ENCODE measurements at places on chromosomes 3 and 15.

DNA sequence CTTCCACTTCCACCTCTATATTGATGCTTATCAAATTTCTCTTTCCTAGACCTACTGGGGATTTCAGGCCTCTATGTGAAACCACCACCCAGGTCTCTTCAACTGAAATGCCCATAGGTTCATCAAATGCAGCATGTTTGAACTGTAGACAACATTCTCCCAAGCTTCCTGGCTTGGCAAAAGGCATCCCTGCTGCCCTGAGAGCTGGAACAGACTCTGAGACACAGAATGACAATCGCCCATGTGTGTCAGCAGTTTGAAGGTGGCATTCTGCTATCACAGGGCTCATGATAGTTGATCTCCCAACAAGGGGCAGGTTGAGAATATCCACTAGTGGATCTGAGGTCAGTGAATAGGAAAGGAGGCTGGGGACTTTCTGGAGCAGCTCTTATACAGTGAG is 200.7 kb downstream of the RPLP1 start:
- no peak for DNase-seq

GRCh38 chr3:139122221-139122581 is 77.5 kb upstream of the PRR23C start:
- DNase-seq, result peak; percentile 37

GRCh38 chr3:30500666-30501399 is 105.6 kb upstream of the TGFBR2 start:
- DNase-seq, result no peak

- no peak for DNase-seq
These were observed 14.6 kb downstream of the CHSY1 start for GRCh38 chr15:101237251-101237650.

DNA sequence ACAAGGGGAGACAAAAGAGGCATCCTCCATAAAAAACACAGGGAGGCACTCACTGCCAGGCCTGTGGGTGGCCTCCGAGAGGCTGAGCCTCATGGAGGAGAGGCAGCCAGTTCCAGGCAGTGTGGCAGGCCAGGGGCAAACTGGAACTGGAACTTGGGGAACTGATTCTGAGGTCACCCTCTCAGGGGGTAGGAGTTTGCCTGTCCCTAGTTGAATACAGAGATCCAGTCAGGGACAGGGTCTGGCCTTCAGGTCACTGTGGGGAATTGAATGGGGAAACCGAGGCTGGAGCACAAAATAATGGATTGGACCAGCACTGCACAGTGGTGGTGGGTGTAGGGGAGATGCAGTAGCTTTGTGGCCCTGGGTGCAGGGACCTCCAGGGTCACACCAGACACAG is 58.7 kb downstream of the TPRA1 start:
- DNase-seq, result no peak

DNA sequence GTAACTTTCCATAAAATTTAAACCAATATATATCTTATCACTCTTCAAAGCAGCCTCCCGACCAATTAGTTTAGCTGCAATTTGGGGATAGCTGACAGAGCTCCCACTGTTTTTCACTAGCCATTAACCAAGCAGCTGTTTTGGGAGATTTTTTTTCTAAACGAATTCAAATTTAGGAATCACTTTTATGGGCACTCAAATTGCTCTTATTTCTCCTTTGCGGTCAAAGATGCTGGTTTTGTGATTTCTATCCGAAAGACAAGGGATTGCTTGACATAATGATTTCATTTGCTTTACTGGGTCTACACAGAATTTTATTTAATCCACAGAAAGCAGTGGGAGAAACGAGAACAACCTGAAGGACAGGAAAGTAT is 505.7 kb upstream of the IL12A start:
- DNase-seq, result no peak

GRCh38 chr3:79263423-79263822 is 504.4 kb downstream of the ROBO1 start:
- DNase-seq, result no peak

GRCh38 chr15:73530649-73531048 is 87.7 kb downstream of the REC114 start:
- DNase-seq, result no peak

GRCh38 chr3:61903931-61904657 is 342.7 kb downstream of the PTPRG start:
- DNase-seq, result peak; percentile 5

DNA sequence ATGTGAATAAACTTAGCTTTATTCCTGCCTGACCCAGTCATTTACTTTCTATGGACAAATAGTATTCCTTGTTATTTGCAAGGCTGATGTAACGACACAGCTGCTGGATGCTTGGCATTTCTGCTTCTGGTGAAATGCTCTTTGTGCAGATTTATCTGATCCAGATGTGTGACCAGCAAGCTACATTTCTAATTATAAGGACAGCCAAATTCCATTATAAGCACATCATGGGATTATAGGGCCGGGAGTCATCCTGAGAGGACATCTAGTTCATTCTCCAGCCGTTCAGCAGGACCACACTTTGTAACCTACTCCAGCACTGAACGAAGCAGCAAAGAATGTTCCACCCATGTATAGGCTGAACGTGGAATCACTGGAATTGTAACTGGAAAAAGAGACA is 42.9 kb downstream of the FNDC3B start:
- no peak for DNase-seq

DNA sequence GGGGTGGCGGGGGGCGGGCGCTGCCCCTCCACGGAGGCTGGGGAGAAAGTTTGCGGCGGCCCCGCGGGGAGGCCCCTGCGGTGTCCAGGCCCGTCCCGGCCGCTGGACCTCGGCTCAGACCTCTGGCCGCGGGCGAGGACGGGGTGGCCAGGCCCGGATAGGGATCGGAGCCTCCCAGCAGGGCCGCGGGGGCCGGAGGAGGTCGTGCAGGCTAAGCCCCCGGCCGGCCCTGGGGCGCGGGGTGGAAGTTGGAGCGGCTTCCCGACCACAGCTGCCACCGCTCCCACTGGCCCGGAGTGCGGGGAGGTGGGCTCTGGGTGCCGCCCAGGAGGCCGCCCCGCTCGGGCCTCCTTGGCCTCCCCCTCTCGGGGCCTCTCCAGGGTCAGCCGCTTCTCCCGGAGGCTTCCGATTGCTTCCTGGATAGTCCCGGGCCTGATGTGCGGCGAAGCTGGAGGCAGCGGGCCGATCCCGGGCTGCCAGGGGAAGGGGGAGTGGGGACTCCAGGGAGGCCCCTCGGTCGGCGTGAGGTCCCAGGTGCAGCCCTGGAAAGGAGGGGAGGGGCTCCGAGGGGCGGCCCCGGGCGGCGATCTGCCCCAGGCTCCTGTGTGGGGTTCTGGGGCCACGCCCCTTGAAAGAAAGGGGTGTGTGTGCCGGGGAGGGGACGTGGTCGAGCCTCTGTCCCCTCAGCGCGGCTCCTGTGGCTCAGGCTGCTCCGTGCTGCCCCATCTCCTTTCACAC is 907 bp downstream of the PLXNA1 start:
- DNase-seq, result peak; percentile 47

- DNase-seq, result no peak
These were observed 31.6 kb downstream of the LRIG1 start for GRCh38 chr3:66469220-66469640.

DNA sequence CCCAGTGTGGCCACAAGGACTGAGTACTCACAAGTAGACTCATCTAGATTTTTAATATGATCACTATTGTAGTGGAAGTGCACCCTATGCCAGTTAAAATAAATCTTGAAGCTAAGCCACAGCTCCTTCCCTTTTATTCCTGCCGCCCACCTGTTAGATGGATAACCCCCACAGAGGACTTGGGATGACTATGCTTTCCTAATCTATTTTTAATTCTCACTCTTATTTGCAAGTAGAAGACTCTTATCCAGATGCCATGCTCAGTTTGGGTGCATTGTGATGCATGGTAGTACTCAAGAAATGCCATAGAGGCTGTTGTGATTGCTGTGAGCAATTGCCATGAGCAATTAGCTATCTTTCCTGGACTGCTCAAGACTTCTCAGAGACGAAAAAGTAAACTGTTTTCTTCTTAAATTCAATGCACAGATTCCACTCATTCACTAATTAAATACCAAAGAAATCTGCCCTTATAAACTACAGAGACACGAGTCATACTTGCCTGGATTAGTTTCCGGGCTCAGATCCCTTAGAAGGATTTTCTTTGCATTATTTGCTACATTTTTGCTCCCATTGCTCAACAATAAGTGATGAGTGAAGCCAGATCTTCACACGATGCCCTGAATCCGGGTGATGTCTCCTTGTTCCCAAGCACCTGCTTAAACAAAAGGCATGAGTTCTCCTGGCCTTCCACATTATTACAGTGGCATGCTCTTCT is 472.1 kb downstream of the SOX2 start:
- no peak for DNase-seq

Measured in Daoy (cell line).